ENCODE measurements at places on chromosomes 2 and 18. TPM values are rescaled to one million over a fixed set of nuclear protein-coding genes. Genes with fewer than 3 reads are reported as not detected.

DNA sequence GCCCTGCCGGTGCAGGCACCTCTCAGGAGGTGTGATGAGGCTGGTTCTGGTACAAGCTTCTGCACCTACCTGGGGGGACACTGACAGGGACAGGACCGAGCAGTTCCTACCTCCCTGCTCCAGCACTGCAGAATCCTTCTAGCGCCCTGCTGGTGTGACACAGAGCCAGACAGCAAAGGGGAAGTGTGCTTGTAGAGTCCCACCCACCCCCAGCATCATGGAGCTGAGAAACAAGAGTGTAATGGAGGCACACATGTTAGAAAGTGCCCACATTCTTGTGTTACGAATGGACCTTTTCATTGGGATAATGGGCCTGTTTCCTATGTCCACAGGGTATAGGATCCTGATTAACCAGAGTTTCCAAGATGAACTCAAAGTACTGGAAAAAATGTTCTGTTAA is 38.3 kb downstream of the OXER1 start:
- no peak for DNase-seq

GRCh38 chr2:217008794-217009193 is 148.9 kb upstream of the TNP1 start:
- DNase-seq = no peak

- no peak for DNase-seq
Measured at GRCh38 chr2:46921676-46922448, 6.3 kb upstream of the MCFD2 start.

SCG2 gene
- total RNA-seq = 2.3 TPM

OXER1 gene
- total RNA-seq = 7.5 TPM
